NCI-H2081 treated with DMSO at 0.1 percent for 48 hours (cell line): ENCODE measurements at places on chromosomes 7 and 10.

- DNase-seq = no peak
Measured at GRCh38 chr10:26391701-26392695, 46.1 kb upstream of the APBB1IP start.

GRCh38 chr7:110669410-110669809, 421.5 kb upstream of the LRRN3 start:
- no peak for DNase-seq

GRCh38 chr7:197413-198335, 5.3 kb downstream of the FAM20C start:
- DNase-seq = no peak

DNA sequence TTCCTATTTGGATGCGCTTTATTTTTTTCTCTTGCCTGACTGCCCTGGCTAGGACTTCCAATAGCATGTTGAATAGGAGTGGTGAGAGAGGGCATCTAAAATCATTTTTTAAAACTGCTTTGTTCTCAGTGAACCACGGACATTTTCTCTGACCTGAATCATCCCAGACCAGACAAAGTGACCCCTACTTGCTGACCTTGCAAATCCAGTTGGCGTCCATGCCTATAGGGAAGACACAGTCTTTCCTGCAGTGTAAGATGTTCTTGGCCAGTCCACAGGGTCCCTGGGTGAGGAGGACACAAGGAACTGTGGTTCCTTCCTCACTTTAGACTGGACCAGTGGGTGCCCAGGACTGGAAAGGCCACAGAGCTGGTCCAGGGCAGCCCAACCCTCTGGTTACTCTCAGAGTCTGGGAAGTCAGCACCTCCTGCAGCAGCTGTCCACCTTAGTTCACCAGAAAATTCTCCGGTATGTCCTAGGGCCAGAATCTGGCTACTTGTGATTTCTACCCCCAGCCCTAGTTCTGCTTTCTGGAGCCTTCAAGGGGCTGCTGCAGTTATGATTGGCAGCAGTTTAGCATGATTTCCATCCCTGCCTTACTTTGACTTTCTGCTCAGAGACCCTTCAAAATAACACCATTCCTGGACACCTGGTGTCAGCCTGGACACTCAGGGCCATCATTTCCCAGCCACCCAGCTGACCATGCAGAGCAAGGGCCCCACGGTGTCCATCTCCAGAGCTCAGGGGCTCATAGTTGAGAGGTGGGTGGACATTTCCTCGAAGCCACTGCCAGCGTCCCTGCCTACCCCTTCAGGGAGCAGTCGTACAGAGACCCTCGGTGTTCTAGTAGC, 19.3 kb downstream of the VIPR2 start:
- no peak for DNase-seq

GRCh38 chr7:143974459-143974858, 19.8 kb downstream of the OR2F1 start:
- no peak for DNase-seq

DNA sequence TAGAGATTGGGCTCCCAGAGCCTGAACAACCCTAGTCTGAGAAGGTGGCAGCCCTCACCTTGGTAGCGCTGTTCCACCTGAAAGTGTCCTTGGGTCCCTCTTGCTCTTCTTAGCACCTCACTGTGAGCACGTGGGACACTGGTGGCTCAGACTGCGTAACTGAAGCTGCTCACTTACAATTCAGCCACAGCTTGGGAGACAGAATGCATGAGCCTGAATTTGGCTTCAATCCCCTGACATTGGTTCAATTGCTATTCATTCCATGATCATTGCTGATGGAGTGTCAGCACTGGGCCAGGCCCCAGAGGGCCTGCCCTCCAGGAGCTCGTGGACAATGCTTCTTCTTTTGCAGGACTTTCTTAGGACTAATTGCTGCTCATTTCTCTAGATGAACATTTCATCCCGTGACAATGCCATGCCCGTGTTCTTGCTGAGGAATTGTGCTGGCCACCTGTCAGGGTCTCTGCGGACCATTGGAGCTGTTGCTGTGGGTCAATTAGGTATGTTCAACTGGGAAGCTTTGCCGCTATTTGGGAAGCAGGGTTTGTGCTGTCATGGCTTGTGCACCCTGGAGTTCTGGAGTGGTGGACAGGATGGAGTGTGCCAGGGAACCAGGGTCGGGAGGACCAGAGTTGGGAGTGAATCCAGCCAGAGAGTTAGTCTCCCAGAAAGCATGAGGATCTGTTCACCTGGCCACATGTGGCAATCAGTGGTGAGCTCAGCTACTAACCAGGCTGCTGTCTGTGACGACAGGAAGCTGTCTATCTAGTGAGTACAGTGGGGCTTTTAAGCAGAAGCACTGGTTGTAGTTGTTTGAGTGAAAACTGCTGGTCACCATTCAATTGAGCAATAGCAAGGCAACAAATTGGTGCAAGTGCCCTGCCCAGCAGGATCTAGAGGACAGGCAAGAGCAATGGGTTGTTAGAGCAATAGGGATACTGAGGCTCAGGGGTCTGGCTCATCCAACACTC, 105.1 kb downstream of the WDFY4 start:
- no peak for DNase-seq

GRCh38 chr10:70499836-70500167, 21.2 kb downstream of the PALD1 start:
- no peak for DNase-seq

- DNase-seq = no peak
Measured at GRCh38 chr10:113087165-113088029, 137.3 kb downstream of the TCF7L2 start.

GRCh38 chr10:4407783-4408182, 418.2 kb upstream of the AKR1E2 start:
- DNase-seq = no peak

- no peak for DNase-seq
Measured at GRCh38 chr7:102935450-102936115, 22.8 kb downstream of the LRRC17 start.

- no peak for DNase-seq
Measured at GRCh38 chr7:47847207-47847606, 101.1 kb downstream of the PKD1L1 start.

GRCh38 chr7:24718431-24718831, 38.8 kb downstream of the GSDME start:
- DNase-seq = no peak

DNA sequence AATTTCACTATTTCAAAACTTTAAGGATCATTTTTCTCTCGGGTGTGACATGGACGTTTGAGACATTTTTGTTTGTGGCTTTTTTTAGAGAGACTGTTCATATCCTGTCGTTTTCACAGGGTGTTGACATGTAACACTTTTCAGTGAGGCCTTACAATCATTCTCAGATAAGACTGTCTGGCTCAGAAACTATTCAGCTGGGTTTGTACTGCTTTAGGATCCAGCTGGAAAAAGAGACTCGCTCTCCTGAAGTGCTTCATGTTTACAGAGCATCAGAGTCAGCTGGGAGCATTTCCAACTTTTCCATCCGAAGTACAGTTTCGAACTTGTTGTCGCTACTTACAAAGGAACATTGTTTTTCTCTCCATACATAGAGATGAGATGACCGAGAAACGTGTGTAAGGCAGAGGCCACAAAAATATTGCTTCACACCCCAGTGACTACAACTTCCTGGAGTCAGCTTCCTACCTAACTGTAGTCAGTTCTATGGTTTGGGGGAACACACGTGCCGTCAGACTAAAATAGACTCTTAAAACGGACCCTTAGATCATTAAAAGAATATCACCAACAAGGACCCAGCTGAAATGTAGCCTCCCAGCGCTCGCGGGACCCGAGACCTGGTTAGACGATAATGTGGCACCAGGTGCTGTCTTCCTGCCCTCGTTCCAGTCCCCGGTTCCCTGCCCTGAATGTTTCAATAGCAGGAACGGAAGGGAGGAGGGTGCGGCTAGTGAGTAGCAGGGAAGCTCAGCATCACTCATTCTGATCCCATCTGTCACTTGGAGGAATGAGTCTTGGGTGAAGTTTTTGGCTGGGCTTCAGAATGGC, 78.0 kb downstream of the MKI67 start:
- no peak for DNase-seq

DNA sequence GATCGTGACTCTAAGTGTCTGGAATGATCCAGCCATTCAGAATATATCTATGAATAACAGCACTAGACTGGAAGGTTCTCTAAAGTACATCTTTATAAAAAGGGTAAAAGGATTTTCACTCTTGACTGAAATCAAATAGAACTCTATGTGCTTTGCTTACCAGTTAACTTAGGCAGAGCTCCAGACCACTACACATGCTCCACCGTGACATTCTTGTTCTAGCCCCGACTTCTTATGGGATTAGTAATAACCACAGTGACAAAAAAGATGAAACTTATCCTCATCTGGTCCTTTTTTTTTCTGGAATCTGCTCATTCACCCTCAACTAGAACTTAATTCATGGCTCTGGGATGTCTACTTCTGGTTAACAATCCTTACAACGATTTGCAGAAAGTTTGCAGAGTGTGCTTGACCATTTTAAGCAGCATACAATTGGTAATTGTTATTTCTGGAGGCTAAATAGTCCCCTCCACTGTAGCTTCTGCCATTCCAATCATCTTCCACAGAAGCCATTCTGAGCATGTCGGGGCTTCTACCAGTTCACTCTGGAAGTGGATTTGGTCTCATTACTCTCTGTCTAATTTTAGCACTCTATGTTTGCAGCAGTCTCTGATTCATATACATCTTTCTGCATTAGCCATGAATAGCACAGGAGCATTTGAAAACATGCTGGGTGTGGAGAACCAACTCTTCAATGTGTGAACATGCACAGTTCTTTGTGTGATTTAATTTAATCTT, 163.7 kb upstream of the CDC14C start:
- DNase-seq = no peak

GRCh38 chr10:24723386-24723787, 300 bp downstream of the ARHGAP21 start:
- no peak for DNase-seq

- no peak for DNase-seq
Measured at GRCh38 chr10:3525832-3526449, 259.1 kb downstream of the KLF6 start.

GRCh38 chr10:85510682-85511081, 855.9 kb downstream of the GRID1 start:
- no peak for DNase-seq

GRCh38 chr7:66629222-66630062, 761 bp downstream of the KCTD7 start:
- DNase-seq = no peak

GRCh38 chr7:43735802-43736603, 6.7 kb upstream of the COA1 start:
- DNase-seq = no peak

- DNase-seq = no peak
Measured at GRCh38 chr10:47255866-47256265, 44.1 kb upstream of the GDF10 start.

DNA sequence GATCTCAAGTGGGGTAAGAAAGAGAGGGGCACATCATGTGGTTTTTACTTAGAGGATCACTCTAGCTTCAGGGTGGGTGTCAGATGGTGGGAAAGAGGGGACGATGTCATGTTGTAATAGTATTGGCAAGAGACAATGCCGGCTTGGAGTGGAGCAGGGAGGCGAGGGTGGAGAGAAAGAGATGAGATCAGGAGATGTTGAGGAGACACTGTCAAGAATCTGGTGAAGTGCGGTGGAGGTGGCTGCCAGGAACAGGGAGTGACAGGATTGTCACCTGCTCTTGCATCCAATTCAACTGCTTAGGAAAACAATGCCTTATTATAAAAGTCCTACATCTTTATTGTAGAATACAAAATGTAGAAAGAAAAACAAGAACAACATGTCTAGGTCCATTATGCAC, 63.0 kb upstream of the MKI67 start:
- DNase-seq = no peak

- DNase-seq = no peak
Measured at GRCh38 chr10:84267503-84268126, 22.8 kb downstream of the RGR start.

DNA sequence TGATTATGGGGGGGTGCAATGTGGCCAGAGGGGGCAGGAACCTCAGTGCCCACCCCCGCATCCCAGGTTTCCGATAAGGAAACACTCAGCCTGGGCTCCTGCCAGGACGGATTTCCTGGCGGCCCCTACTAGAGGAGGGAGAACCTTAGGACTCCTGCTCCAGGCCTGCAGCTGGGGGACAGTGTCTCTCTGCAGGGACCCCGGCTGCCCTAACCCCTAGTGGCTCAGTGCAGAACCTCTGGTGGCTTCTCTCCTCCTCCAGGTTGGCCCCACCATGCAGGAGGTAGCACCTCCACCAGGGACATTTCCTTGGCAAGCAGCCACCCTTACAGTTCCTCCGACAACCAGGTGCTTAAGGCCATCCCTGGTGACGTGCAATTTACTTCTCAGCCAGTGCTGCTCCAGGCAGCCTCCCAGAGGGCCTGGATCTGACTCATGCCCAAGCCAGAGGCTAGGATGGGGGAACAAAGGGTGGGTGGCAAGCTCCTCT, 31.9 kb downstream of the SH2B2 start:
- DNase-seq = no peak
